NCI-H1092 treated with DMSO at 0.1 percent for 48 hours (cell line): ENCODE measurements at places on chromosomes 4 and X.
A peak's percentile ranks its signal among the peaks of the same experiment; 100 is the strongest.

DNA sequence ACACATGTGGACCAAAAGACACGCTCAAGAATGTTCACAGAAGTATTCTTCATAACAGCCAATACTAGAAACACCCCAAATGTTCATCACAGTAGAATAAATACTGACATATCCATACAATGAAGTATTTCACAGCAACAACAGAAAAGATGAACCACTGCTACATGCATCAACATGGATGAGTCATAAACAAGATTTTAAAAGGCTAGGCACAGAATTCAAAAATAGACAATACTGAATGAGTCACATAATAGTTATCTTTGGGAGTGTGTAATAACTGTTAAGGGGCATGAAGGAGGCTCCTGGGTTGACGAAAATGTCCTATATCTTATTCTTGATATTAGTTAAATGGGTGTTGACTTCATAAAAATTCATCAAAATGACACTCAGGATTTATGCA is 43.5 kb downstream of the CLOCK start:
- no peak for DNase-seq

DNA sequence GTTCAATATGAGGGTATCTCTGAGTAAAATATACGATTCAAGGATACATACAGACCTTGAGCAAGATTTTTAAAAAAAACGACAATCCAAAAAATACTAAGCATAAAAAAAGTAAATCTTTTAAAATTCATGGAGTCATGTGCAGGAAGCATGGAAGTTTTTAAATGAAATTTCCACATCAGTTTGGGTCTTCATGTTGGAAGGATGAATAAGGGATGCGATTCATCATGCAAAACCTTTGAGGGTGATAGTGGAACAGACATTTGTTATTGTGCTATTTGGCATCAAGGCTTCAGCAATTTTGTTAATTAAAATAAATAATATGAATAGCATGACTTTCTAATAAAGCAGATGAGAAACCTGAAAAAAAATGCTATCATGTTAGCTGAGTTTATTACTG is 815.0 kb upstream of the PCDH10 start:
- DNase-seq: no peak

DNA sequence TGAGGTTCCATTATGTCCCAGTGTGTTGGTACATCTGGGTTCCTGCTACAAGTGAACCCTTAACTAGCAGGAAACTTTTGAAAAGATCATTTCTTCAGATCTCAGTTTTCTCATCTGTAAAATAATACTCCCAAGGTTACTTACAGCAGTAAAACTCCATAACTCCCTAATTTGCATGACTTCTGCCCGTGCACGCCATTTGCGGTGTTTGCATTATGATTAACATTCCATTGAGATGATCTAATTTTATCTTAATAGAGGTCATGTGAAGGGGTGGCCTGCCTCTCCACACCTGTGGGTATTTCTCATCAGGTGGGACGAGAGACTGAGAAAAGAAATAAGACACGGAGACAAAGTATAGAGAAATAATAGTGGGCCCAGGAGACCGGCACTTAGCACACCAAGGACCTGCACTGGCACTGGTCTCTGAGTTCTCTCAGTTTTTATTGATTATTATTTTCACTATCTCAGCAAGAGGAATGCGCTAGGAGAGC is 219.8 kb downstream of the TLL1 start:
- DNase-seq: no peak

DNA sequence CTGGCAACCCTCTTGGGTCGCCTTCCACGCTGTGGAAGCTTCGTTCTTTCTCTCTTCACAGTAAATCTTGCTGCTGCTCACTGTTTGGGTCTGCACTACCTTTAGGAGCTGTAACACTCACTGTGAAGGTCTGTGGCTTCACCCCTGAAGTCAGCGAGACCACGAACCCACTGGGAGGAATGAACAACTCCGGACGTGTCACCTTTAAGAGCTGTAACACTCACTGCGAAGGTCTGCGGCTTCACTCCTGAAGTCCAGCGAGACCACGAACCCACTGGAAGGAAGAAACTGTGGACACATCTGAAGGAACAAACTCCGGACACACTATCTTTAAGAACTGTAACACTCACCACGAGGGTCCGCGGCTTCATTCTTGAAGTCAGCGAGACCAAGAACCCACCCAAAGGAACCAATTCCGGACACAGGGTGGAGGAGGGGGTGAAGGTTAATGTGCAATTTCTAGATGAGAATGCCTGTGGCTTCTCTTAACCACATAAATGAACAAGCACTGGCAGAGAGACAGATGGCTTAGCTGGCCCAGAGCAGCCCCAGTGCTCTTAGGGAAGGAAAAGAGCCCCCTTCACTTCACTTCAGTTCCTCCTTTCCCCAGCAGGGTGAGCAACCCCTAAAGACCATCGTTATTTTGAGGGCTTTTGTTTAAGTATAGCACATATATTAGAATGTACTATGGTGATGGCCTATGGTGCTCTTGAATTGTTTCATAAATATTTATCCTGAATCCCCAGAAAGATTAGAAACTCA is 73.0 kb downstream of the LUZP4 start:
- DNase-seq: peak; percentile 21

- no peak for DNase-seq
These were observed 15.3 kb downstream of the CCNG2 start for GRCh38 chr4:77172336-77172735.

DNA sequence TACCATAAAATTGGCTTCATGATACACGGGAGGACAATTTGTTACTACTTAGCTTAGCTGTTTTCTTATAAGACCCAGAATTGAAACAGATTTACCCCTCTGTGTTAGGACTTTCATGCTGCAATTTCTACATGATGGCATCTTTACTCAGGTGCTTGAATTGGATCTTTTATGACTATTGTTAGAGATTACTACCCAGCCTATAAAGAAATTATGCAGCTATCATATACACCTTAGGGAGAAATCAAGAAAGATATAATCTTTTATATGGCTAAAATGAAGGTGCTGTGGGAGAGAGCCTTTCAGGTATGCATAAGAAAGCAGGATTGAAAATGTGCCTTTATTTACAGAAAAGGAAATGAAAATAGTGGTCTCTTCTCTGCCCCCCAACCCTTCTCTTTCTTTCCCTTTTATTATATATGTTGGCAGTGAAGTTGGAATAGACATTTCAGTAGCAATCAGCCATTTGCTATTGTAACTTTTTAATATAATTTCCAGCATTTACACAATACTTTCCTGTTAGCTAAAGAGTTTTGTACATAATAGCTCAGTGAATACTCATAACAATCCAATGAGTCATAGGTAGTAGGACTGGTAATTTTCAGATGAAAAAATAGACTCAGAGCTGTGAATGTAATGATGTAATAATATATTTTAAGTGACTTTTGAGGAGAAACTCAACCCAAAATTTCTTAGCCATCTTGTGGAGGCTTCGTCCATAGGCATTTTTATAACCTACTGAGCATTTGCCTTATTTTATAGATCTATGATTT is 311.8 kb downstream of the ADGRL3 start:
- no peak for DNase-seq

GRCh38 chr4:171857302-171858012 is 44.3 kb downstream of the GALNTL6 start:
- DNase-seq: no peak

- no peak for DNase-seq
These were observed 9.7 kb downstream of the GIMD1 start for GRCh38 chr4:106358899-106359298.

- no peak for DNase-seq
These were observed 383.3 kb upstream of the ZFP42 start for GRCh38 chr4:187612301-187612700.

GRCh38 chr4:10020106-10020505 is 1.2 kb downstream of the SLC2A9 start:
- no peak for DNase-seq

DNA sequence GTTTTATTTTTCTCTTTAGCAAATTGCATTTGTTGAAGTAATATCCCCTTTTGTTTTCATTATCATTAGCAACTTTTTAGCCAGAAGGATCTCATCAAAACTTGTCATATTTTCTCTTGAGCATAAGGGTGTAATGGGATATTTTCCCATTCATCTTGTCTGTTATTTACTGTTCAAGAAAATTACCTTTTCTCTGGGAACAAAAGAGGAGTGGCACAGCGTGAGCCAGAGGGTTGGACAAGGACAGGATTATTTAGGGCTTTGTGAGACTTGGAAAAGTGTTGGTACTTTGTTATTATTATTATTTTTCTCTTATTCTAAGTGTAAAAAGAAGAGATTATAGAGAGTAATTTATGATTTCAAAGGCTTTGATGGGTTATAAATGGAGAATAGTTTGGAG is 135.9 kb downstream of the PRKX start:
- no peak for DNase-seq

- no peak for DNase-seq
These were observed 1.8 kb downstream of the TBC1D25 start for GRCh38 chrX:48541140-48541814.

- no peak for DNase-seq
These were observed 1316.3 kb downstream of the STIM2 start for GRCh38 chr4:28176942-28177341.

- DNase-seq: peak; percentile 0
These were observed 408.6 kb upstream of the ACTRT1 start for GRCh38 chrX:128460835-128461234.

GRCh38 chrX:109691277-109691676 is 41.8 kb downstream of the ACSL4 start:
- no peak for DNase-seq
